ENCODE measurements at places on chromosomes 12 and 14.

DNA sequence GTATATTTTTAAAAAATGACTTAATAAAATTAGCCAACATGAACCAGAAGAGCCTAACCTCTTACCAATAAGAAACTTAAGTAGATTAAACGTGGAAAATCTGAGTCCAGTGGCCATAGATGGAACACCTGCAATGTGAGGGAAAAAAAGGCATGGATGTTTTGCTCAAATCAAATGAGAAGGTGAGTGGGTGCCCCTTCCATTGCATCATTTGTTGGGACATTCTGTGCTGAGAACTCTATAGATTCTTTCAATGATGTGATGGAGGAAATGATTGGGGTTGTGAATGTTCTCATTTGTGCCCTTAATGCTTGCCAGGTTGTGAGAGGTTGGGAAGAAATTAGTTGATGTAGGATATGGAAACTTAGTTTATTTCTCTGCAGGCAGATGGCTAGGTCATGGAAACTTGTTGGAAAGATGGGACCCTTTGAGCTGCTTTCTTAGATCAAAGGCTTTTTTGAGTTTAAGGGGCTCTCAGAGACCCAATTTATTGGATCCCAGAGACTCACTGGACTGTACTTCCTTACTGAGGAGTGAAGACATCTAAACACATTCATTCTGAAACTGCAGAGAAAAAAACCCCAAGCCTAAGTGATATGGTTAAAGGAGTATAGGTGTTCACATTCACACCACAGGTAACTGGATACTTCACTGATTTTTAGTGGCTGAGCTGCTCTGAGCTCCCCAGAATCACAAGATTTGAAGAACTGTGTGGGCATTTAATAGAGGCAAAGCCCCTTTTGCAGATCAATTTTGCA is 95.9 kb downstream of the DACT1 start:
- no peak for DNase-seq

DNA sequence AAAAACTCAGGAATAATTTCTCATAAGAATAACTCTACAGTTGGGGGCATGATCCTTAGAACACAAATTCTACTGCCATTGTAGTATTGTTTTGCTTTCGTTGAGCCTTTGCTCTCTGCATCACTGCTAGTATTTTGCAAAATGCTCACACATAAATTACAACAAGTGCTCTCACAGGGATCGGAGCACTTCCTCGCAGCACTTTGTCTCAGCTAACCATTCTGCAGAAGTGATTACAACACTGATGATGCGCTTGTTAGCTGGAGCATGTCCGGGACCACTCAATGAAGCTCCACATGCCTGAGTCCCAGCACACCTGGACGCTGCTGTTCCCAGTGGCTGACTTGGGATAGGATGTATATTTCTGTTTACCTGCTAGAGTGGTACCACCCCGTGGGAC is 31.6 kb downstream of the MOAP1 start:
- no peak for DNase-seq

- DNase-seq: no peak
Measured at GRCh38 chr12:102444093-102444492, 36.3 kb downstream of the IGF1 start.

GRCh38 chr12:49790741-49791555 is 37.3 kb downstream of the NCKAP5L start:
- no peak for DNase-seq

GRCh38 chr12:103986829-103987228 is 21.2 kb downstream of the TDG start:
- no peak for DNase-seq

- DNase-seq: no peak
Measured at GRCh38 chr12:78448692-78449091, 415.9 kb upstream of the SYT1 start.

DNA sequence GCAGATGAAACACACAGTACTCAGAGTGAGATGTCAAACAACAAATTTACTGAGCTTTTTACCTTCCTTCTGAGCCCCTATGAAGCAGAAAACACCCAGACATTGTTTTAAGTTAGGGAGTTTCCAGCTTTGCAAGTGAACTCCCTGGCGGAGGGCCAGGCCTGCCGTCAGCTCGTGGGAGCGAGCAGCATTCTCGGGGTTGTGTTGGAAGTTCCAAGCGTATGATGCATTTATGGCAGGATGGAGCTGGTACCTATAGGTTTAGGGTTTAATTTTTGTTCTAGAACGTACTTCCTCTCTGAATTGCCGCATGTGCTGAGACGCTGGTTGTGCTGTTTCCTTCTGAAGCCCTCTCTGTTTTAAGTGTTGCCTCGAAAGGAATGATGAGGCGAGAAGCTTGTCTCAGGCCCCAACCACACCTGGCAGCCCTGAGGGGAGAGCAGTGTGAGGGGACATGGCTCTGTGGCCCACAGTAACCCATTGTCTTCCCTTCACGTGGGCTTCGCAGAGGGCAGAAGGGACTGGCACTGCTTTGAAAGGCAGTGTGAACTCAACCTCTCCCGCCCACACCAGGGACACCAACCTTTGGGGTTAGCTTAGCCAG is 76.6 kb downstream of the SSPN start:
- no peak for DNase-seq

GRCh38 chr12:70070494-70071007 is 172.7 kb upstream of the CNOT2 start:
- no peak for DNase-seq

- DNase-seq: no peak
Measured at GRCh38 chr12:27871946-27872345, 91.9 kb upstream of the MANSC4 start.

GRCh38 chr12:82120901-82121300 is 237.3 kb downstream of the CCDC59 start:
- no peak for DNase-seq

DNA sequence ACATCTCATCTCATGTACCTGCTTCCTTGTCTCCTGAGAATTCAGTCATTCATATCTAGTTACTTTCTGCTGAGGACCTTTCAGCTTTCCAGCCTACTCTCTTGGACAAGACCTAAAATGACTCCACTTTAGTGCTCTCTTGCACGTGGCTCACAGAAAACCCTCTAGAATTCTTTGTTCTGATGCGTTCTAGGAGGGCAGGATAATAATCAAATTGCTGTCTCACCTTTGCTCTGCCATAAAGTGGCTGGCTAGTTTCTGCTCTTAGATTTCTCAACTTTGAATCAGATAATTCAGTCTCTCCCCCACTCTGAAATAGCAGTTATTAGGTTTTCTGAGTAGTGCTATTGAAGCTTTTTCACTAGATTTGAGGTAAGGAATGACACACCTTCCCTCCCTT is 429.5 kb upstream of the FBXO33 start:
- DNase-seq: no peak

- no peak for DNase-seq
Measured at GRCh38 chr12:131861261-131862083, 33.0 kb upstream of the ULK1 start.

- DNase-seq: no peak
Measured at GRCh38 chr14:33636716-33637115, 314.2 kb downstream of the EGLN3 start.

DNA sequence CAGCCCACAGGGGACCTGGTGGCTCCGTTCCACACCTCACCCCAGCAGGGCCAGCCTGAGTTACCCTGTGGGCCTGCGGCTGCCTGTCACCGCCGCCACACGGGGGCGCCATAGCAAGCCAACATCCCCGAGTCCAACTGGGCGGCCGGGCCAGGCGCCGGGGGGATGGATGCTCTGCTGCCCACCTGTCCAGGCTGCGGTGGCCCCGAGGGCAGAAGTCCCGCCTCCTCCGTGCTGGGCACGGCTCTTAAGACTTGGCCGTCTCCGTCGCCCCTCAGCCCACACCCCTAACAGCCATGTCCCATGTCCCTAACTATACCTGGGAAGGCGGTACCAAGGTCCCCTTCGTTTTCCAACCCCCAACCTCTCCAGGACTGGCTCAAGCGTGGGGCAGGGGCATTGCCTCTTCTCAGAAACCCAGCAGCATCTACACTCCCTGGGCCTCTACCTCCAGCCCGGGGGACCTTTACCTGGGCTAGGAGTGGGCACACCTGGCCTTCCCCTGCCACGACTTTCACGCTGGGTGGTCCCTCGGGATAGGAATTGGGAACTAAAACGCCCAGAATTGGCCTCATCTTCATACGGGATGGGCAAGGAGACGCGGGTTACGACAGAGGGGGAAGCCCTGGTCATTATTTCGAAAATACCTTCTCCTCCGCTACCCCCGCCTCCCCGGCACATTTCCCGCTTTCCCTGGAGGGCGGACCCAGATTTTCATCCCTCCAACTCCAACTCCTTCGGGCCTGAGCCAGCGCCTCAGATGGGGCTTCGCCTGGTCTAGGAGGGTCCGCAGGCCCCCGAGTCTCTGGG is 1.1 kb upstream of the CYP46A1 start:
- peak; percentile 80 for DNase-seq

GRCh38 chr12:20985399-20985798 is 145.6 kb upstream of the SLCO1B1 start:
- no peak for DNase-seq

- DNase-seq: no peak
Measured at GRCh38 chr14:36952689-36953088, 219.7 kb downstream of the SLC25A21 start.

DNA sequence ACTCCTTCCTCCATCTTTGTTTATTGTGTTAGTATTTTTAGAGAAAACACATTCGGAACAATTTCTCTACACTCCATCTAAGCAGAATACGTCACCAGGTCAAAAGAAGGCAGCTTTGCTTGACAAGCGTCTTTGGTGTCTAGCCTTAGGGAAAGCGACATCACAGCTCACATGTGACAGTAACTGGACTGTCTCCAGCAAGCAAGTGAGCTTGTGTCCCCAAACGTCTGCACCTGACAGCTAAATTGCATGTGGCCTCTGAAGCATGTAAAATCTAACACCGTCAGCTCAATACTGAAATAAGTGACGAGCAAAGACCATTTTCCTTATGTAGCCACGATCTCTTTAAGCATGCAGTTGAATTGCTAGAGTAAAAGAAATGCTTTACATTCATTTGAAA is 509.8 kb downstream of the GLT1D1 start:
- DNase-seq: no peak

DNA sequence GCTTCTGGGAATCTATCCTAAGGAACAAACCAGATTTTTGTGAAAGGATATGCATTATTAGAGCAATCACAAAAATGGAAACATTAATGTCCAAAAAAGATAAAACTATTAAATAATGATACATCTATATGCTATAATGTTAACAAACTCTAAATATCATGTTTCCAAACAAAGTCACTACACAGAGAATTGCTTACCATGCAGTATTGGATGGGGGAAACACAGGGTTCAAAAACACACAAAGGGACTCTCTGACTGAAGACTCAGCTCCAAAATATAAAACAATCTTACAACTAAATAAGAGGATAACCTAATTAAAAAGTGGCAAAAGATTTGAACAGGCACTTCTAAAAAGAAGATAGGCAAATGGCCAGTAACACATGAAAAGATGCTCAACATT is 304.2 kb downstream of the DPF3 start:
- no peak for DNase-seq

DNA sequence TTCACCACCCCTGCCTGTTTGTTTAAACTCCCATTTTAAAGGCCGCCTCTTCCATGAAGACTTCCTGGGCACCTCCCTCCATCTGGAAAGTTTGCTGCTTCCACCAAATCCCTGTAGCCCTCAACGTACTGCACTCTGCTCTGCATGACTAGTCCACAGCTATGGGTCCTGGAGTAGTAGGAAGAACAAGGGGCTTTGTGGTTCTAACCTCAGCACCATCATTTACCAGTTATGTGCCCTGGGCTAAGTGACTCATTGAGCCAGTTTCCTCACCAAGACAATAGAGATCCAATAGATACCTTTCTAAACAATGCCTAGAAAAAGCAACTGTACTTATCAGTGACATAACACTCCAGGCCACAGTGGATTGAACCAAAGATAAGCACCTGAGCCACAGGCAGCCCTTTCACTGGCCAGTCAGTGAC is 8.5 kb upstream of the LTBP2 start:
- no peak for DNase-seq

DNA sequence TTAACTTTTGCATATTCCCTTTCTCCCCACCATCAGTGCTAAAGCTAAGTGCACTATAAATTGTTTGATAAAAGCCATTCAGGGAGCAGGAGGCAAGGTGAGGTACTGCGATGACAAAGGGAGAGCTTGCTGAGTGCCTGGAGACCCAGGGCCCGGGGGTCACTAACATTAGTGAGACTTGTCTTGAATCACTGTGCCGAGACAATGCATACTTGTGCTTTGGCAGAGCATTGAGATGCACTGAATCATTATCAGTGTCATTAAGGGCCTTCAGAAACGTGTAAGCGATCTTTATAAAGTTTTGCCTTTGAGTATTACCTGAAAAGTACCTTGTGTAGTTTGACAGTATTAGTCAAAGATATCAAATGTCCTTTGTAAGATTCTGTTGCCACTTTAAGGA is 447.5 kb downstream of the PCNX1 start:
- no peak for DNase-seq

GRCh38 chr14:68550338-68550715 is 242.5 kb downstream of the ZFP36L1 start:
- no peak for DNase-seq

GRCh38 chr14:98786456-98786855 is 485.5 kb downstream of the BCL11B start:
- DNase-seq: no peak

GRCh38 chr14:75201087-75201486 is 24.7 kb upstream of the TMED10 start:
- DNase-seq: no peak

DNA sequence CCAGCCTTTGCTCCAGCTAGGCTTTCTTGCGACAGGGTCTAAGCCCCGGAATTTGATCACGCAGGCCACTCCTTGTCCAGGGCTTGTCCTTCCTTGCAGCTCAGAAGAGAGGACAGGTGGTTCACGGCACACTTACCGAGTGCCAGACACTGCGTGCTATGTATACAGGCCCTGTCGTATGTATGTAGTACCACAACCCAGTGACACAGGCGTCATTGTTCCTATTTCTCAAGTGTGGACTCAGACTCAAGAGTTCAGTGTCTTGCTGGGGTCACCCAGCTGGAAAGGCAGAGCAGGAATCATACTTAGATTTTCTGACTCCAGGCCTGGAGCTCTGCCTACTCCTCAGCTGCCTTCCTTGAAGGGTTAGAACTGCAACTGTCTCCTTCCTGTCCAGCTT is 153.9 kb downstream of the SMOC1 start:
- no peak for DNase-seq

- no peak for DNase-seq
Measured at GRCh38 chr14:97361181-97361580, 564.0 kb downstream of the VRK1 start.

DNA sequence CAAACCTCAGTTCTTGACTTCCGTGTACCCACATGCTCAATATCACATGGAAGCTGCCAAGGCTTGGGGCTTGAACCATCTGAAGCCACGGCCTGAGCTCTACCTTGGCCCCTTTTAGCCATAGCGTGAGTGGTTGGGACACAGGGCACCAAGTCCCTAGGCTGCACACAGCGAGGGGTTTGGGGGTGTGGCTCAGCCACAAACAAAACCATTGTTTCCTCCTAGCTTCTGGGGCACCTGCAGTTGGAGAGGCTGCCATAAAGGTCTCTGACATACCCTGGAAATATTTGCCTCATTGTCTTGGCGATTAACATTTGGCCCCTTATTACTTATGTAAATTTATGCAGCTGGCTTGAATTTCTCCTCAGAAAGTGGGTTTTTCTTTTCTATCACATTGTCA is 628.6 kb downstream of the NRXN3 start:
- DNase-seq: no peak

- DNase-seq: no peak
Measured at GRCh38 chr12:9002335-9002734, 13.0 kb downstream of the KLRG1 start.
